ENCODE measurements at places on chromosomes 2 and 18. TPM values are rescaled to one million over a fixed set of nuclear protein-coding genes. Genes with fewer than 3 reads are reported as not detected.

Gene SYT4
- total RNA-seq, result not detected

Gene RAPGEF4
- total RNA-seq, result 5.7 TPM

Gene AMER3
- total RNA-seq, result not detected

Gene ME2
- total RNA-seq, result 26.1 TPM

Gene TMEM200C
- 0.52 TPM for total RNA-seq

Data from skeletal muscle tissue (tissue), 5 donors.